Sigmoid colon (tissue), 7 donors: ENCODE measurements at places on chromosomes 6 and 20. TPM values are rescaled to one million over a fixed set of nuclear protein-coding genes. Genes with fewer than 3 reads are reported as not detected.
A peak's percentile ranks its signal among the peaks of the same experiment; 100 is the strongest.

Gene SAPCD1
- total RNA-seq, result not detected

Gene C20orf141
- not detected for total RNA-seq

- DNase-seq, result no peak
Observed at GRCh38 chr6:129621252-129621651, 88.7 kb downstream of the ARHGAP18 start.

DNA sequence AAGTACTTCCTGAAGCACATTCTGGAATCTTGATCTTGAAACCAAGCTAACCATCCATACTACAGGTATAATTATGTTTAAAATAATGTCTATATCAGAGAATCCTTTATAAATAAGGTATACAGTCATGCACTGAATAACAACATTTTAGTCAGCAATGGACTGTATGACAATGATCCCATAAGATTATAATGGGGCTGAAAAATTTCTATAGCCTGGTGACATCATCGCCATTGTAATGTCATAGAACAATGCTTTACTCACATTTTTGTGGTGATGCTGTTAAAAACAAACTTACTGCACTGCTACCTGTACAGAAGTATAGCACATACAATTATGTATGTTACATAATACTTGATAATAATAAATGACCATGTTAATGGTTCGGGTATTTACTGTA lies 31.8 kb downstream of the RNF146 start:
- no peak for DNase-seq

DNA sequence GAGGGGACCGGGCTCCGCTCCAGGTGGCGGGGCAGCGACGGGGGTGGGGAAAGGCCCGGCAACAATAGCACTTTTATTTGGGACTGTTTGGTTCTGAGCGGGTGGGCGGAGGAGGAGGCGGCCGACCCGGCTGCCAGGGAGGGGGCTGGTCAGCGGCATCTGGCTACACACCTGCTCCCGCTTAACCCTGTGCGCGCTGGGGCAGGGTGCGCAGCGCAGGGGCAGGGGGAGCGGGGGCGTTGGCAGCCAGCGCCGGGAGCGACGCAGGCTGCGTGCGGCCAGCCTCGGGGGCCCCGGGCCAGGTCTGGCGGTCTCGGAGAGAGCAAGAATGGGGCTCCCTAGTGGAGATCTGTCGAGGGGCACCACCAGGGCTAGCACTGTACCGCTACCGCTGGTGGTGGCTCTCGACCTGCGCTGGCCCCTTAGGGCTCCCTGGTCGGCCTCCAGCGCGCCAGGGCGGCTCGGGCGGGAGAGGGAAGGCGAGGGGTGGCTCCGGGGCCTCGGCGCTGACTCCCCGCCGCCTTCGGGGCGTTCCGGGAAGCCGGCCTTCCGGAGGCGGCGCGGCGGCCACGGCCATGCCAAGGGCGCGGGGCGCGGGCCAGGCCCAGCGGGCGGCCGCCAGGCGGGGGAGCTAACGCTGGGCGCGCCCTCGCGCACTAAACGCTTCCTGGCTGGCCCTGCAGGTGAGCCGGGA lies 92.4 kb downstream of the NCR2 start:
- peak; percentile 75 for DNase-seq

DNA sequence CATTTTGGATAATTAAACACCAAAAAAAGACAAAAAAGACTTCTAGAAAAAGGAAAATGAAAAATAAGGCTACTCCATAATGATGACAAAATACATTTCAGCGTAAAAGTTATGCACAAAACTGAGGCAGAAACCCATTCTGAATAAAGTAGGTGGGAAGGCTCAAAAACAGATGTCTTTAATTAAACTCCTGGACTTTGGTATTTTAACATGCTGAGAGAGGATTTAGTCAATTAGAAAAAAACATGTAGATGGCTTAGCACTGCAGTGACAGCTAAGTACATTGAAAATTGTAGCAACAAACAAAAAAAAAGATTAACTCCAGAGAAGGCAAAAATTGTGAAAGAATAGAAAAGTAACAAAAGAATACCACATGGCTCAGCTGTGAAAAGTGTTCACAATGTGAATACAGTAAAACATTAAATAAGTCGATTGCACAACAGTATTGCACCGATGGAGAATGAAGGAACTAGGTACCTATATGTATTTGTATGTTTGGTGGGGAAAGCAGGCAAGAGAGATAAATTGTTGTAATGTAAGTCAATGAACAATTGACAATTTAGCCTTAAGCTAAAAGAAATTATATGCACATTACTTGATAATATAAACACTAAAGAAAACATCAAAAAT lies 59.5 kb downstream of the TBC1D32 start:
- no peak for DNase-seq

- no peak for DNase-seq
Observed at GRCh38 chr6:45196121-45196520, 132.0 kb upstream of the RUNX2 start.
